ENCODE measurements at places on chromosomes 6 and 20.

- DNase-seq: no peak
These were observed 164.0 kb downstream of the MRPL14 start for GRCh38 chr6:43963203-43963602.

DNA sequence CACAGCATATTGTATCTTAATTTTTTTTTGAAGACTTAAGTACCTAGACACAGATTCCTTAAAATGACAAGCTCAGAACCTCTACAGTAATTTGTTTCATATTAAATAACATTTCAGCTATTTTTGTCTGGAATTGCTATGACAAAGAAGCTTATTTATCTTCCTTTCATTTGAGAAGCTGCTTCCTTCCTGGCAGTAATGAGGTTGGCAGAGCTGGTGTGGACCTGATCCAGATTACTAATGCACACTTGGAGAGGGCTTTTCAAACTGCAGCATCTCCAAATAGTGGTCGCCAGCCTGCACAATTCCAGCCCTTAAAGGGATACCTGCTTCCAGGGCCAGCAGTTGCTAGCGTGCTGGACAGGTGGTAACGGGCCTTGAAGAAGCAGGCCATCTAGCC lies 12.1 kb downstream of the PTCHD4 start:
- DNase-seq: no peak

DNA sequence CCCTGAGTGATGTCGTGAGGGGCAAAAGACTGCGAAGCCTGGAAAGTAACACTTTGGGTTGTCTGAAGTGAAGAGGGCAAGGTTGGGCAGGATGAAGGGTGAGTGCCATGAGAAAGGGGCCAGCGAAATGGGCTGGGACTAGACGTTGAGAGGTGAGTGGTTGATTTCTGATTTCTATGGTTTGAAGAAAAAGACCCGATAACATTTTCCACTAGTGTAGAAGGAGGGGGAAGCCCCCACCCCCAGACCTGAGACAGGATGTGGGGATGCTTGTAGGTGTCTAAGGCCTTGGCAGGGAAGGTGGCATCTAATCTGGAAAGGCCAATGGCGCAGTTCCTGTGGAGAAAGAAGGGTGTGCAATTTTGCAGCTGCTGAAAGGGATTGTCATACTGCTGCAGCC lies 25.3 kb upstream of the KIF3B start:
- peak; percentile 38 for DNase-seq

DNA sequence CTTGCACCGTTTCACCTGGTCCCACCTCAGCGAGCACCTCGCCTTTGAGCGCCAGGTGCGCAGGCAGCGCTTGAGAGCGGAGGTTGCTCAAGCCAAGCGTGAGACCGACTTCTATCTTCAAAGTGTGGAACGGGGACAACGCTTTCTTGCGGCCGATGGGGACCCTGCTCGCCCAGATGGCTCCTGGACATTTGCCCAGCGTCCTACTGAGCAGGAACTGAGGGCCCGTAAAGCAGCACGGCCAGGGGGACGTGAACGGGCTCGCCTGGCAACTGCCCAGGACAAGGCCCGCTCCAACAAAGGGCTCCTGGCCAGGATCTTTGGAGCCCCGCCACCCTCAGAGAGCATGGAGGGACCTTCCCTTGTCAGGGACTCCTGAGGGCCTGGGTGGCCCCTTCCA lies 1.5 kb downstream of the ABT1 start:
- no peak for DNase-seq

GRCh38 chr6:31251261-31251660 lies 20.6 kb downstream of the HLA-C start:
- no peak for DNase-seq

DNA sequence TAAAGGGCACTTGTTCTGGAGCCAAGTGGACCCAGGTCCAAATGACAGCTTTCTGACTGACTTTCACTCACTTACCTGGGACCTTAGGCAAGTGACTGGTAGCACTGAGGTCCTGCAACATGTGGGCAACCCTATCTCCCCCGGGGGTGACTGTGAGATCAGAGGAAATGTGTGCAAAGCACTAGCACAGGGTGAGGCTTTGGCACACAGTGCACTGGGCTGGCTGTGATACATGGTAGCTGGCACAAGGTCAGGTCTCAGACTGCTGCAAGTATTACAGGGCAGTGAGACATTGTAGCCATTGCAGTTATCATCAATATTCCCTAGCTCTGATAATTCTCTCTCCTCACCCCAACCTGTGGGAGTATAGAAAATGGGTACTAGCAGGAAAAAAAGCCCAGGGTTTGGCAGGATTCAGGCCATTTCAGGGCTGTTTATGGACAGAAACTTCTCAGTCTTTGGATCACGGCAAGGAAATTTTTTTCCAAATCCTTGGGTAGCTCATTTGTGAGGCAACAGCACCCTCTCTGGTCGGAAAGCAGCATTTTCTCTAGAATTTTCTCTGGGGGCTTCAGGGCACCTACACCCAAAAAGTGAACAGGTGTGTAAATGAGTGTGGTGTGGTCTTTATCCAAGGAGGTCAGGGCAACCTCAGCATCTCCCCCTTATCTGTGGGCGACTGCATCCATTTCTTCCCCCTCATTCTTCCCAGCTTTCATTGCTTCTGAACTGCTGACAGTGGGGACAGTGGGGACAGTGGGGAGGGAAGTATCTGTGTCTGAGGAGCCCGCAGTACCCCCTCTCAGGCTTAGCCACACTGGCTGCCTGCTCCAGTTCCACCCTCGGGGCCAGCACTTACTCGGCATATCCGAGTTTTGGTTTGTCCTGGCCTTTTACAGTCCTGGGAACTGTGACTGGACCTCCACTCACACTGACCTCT lies 148.7 kb upstream of the PHACTR3 start:
- DNase-seq: no peak

- no peak for DNase-seq
These were observed 356.8 kb downstream of the HDGFL1 start for GRCh38 chr6:22925920-22926789.

DNA sequence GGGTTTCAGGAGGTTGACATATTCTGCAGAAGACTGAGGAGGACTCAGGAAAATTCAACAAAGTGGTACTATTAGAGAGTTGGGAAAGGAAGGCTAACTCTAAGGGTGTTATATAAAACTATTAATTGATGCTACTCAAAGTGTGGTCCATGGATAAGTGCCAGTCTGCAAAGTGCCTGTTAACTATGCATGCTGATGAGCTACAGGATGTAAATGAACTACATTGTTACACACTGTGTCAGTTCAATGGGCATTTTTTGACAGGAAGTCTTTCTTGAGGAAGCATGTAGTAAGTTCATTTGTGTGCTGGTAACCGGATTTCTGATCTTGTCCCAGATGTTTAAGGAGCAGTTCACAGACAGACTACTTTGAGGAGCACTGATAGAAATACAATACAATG lies 75.6 kb downstream of the KLHL32 start:
- DNase-seq: no peak

GRCh38 chr6:46273911-46274310 lies 103.1 kb upstream of the ENPP5 start:
- no peak for DNase-seq

- DNase-seq: no peak
These were observed 4.9 kb downstream of the HSP90AB1 start for GRCh38 chr6:44251576-44252524.

- no peak for DNase-seq
These were observed 104.0 kb downstream of the COL12A1 start for GRCh38 chr6:75101896-75102295.

DNA sequence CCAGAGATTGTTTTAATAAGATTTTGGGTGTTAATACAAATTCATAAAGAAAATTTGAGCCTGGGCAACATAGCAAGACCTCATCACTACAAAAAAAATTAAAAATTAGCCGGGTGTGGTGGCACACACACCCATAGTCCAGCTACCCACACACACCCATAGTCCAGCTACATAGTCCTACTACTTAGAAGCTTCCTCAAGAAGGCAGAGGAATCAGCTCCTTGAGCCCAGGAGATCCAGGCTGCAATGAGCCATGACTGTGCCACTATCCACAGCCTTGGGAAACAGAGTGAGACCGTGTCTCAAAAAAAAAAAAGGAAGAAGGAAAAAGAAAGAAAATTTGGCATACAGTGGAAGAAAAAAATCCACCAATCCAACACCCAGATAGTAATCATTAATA lies 16.8 kb downstream of the SEC63 start:
- no peak for DNase-seq

DNA sequence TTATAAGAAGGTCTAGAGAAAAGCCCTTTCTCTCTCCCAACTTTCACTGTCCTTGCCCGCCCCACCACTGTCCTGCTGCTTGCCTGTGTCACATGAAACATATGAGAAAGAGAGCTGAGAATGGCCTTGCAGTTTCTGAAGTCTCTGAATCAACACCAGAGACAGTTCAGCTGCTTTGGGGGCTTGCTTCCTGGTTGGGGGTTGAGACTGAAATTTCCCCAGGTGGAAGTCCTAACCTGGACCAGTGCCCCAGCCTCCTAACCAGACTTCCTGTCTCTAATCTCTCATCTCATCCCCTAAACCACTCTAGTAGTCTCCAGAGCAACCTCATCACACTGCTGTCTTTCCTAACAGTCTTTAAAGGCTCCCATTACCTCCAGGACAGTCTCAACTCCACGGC lies 10.7 kb downstream of the TRAM2 start:
- no peak for DNase-seq

- no peak for DNase-seq
These were observed 399.7 kb downstream of the COL12A1 start for GRCh38 chr6:74805916-74806696.

GRCh38 chr6:129696843-129697242 lies 13.1 kb downstream of the ARHGAP18 start:
- no peak for DNase-seq

DNA sequence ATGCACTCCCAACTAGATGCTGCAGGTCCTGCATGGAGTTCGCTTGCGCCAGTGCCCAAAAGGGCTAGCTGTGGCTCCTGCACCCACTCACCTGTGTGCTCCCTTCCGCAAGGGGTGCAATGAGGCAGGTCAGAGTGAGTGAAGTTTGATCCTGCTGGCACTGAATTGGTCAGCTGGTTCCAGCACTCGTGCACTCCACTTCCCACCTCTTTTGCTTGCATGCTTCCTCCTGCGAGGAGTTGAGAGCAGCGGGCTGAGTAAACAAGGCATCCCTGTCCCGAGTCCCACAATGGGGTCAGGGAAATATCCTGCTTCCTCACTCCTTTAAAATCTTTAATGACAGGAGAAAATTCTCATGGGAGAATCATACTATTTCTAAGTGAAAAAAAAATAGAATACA lies 86.2 kb downstream of the LCA5 start:
- DNase-seq: no peak

GRCh38 chr6:76876922-76877553 lies 586.3 kb downstream of the HTR1B start:
- no peak for DNase-seq

DNA sequence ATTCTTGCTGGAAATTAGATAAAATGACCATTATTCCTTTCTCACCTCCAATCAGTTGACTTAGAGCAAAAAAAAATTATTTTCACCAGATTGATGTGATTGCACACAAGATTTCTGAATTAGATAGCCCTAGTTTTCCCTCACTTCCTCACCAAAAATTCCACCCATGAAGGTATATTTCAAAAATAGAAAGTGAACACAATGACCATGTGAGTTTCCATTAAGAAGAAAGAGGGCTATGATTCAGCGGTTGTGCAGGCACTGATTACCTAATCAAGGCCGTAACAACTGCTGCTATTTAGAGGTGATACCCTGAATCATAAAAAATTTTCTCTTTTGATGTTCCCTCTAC lies 19.5 kb upstream of the RALGAPA2 start:
- no peak for DNase-seq

DNA sequence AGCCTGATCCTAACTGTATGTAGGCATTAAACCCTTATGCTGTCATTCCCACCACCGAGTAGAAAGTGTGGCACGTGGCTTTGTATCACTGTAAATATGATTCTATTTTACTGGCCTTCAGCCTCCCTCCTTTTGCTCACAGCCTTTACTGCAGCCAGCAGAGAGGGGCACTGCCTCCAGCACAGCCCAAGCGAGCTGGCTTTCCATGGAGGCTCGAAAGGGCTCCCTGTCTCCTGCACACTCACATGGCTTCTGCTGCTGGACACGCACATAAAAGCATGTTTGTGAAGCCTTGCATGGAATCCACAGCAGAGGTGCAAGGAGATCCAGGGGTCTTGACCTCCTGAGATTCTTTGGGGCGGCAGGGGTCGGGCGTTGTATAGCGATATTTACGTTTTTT lies 51.3 kb downstream of the RNASET2 start:
- no peak for DNase-seq

DNA sequence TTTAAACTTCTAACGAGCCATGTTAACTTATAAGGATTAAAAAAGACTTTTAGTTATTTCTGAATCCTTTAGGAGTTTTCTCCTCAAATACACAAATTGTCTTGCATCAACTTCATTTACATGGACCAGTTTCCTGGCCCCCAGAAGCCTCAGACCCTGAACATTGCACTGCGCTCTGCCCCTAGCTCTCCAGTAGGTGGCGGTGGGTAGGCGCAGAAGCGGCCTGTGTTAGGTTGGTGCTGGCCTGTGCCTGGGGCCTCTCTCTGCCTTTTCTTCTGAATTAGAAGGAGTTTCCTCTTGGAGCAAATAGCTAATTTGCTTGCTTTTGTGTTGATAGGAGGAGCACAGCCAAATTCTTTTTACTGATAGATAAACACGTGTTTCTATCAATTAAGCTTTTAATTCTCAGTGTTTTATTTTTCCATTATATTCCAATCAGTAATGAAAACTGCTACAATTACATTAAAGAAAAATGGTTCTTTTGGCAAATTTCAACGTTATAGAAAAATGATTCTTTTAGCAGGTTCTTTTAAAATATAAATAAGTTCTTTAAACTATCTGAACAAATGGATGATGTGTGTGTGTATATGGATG lies 44.4 kb downstream of the DTD1 start:
- peak; percentile 60 for DNase-seq

- DNase-seq: no peak
These were observed 12.5 kb downstream of the GZF1 start for GRCh38 chr20:23374441-23374840.

DNA sequence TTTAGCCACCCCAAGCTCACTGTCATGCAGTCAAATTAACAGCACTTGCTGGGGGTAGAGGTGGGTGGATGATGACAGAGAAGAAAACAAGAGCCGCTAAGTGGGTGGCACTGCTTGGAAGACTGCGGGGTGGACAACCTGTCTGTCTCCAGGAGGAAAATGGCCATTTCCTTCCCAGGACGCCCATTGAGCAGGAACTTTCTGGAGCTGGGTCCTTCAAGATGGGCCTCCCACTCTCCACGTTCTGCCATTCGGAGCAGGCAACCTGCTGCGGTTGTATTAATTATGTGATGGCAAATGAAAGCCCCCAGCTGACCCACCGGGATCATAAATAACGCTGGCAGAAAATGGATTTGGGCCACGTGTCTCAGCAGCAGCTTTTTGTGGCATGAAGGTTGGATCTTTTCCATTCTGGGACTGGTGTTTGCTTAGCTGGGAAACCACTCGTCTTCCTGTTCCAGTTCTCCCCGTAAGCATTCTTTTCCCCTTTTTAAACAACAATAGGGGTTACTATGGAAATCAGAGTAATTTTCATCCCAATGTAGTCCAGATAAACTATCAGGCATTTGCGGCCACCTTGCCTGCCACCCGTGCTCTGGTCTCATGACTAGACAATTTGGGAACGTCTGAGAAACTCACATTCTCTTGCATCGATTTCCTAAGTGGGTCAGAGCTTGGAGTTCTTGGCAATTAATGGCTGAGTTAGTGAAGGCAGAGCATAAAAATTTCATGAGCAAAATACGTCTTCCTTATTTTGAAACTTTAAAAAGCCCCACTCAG lies 215.5 kb downstream of the ANKRD60 start:
- DNase-seq: no peak
